ENCODE measurements at places on chromosomes 5 and 9. TPM values are rescaled to one million over a fixed set of nuclear protein-coding genes. Genes with fewer than 3 reads are reported as not detected.

DNA sequence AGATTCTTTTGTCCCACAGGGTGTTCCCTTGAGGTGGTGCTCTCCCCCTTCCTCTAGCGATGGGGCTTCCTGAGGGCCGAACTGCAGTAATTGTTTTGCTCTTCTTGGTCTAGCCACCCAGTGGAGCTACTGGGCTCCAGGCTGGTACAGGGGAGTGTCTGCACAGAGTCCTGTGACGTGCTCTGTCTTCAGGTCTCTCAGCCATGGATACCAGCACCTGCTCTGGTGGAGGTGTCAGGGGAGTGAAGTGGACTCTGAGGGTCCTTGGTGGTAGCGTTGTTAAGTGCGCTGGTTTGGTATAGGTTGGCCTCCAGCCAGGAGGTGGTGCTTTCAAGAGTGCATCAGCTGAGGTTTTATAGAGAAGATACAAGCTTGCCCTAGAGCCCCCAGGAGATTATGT, 20.4 kb upstream of the CEP72 start:
- H3K36me3 ChIP-seq: no peaks in the 10 kb centered on the region
- DNase-seq: peak; percentile 26
- H3K4me1 ChIP-seq: no peaks in the 10 kb centered on the region
- H3K27ac ChIP-seq: no peak overlapping the region

DNA sequence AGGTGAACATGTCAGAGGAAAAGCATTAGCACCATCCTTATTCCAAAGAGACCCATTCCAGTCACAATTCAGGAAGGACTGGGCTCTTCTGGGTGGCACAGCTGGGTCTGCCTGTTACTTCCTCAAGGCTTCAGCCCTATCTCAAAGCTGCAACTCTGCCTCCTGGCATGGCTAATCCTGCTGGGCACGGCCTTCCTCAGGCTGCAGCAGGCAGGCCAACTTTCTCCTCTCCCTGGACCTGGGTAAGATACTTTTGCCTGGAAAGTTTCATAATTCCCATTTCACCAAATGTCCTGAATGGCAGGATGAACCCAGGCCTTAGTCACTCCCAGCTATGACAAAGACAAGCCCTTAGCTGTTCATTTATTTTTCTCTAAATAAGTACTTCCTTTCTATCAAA, 50.1 kb downstream of the MACROH2A1 start:
- peaks cover 84% of the 10 kb centered on the region for H3K36me3 ChIP-seq
- no peaks in the 10 kb centered on the region for H3K27me3 ChIP-seq
- H3K4me1 ChIP-seq: peaks cover 12% of the 10 kb centered on the region
- DNase-seq: no peak
- H3K4me3 ChIP-seq: no peak overlapping the region
- no peak overlapping the region for H3K27ac ChIP-seq

- DNase-seq: no peak
- H3K27ac ChIP-seq: no peak overlapping the region
- no peak overlapping the region for H3K4me3 ChIP-seq
- no peaks in the 10 kb centered on the region for H3K4me1 ChIP-seq
Measured at GRCh38 chr9:102035929-102036328, 297.5 kb upstream of the GRIN3A start.

Gene PRSS3
- total RNA-seq: not detected

GRCh38 chr5:118647587-118647986, 340.8 kb downstream of the DTWD2 start:
- H3K27me3 ChIP-seq: no peaks in the 10 kb centered on the region
- peak; percentile 66 for DNase-seq

DNA sequence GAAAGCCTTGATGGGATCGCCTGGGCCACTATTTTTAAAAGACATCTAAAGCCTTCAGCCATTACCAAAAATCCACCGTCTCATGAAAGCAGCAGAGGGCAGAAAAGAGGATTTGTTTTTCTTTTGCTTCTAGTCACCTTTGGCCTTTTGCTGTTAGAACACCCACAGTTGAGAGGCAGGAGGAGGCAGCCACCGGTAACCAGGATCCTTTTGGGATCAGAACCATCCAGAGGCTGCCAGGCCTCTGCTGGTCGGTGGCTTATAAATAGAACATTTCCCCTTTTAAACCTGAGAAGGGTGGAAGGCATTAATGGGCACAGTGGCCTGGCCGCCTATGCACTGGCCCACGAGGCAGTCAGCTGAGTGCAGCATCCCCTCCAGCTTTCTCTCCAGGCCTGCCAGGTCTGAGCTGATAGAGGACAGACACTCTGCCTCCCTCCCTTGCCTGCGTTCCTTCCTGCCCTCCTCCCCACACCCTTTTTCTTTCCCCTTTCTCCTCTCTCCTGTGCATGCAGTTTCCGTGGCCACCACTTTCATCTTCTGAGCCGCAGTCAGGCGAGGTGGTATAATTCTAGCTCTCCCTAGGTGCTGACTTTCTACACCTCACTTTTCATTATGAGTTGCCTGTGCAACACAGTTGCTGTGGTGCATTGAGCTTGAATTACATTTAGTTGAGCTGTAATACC, 253.4 kb downstream of the ARHGAP26 start:
- H3K27ac ChIP-seq: no peak overlapping the region
- H3K4me1 ChIP-seq: peaks cover 10% of the 10 kb centered on the region
- no peaks in the 10 kb centered on the region for H3K27me3 ChIP-seq
- no peaks in the 10 kb centered on the region for H3K36me3 ChIP-seq
- no peak overlapping the region for H3K4me3 ChIP-seq

DNA sequence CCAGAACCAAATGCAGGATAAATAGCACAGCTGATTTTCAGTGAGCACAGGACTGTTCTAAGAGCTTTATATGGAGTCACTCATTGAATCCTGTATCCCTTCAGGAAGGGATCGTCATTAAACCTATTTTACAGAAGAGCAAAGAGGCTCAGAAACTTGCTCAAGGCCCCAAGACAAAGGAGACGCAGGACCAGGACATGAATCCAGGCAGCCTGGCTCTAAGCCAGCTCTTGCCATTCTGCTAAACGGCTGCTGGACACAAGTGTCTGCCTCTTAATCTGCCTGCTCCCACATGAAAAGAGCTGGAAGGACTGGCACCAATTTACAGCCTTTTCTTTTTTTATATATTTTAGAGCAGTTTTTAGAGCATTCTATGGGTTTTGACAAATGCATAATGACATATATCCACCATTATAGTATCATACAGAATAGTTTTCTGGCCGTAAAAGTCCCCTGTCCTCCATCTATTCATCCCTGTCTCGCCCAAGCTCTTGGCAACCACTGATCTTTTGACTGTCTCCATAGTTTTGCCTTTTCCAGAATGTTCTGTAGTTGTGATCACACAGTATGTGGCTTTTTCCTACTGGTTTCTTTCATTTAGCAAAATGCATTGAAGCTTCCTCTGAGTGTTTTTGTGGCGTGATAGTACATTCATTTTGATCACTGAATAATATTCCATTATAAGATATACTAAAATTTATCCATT, 37.5 kb downstream of the RETREG1 start:
- no peak overlapping the region for H3K27ac ChIP-seq
- DNase-seq: no peak
- H3K4me3 ChIP-seq: no peak overlapping the region
- no peaks in the 10 kb centered on the region for H3K27me3 ChIP-seq
- H3K4me1 ChIP-seq: peaks cover 9% of the 10 kb centered on the region
- no peaks in the 10 kb centered on the region for H3K36me3 ChIP-seq

DNA sequence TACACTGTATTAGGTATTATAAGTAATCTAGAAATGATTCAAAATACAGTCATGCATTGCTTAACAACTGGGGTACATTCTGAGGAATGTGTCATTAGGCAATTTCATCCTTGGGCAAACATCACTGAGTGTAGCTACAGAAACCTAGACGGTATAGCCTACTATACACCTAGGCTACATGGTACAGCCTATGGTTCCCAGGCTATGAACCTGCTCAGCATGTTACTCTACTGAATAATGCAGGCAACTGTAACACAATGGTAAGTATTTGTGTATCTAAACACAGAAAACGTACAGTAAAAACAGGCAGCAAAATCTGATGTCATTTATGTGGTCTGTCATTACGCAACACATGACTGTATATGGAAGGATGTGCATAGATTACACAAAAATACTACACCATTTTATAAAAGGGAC, 96.8 kb downstream of the RAPGEF6 start:
- no peaks in the 10 kb centered on the region for H3K27me3 ChIP-seq
- no peak for DNase-seq
- H3K4me1 ChIP-seq: no peaks in the 10 kb centered on the region
- peaks cover 10% of the 10 kb centered on the region for H3K36me3 ChIP-seq
- H3K27ac ChIP-seq: no peak overlapping the region

- peaks cover 9% of the 10 kb centered on the region for H3K4me1 ChIP-seq
- no peak overlapping the region for H3K4me3 ChIP-seq
- no peaks in the 10 kb centered on the region for H3K36me3 ChIP-seq
- H3K27ac ChIP-seq: no peak overlapping the region
- H3K27me3 ChIP-seq: no peaks in the 10 kb centered on the region
- no peak for DNase-seq
Measured at GRCh38 chr9:126417043-126417442, 90.4 kb downstream of the MVB12B start.

DNA sequence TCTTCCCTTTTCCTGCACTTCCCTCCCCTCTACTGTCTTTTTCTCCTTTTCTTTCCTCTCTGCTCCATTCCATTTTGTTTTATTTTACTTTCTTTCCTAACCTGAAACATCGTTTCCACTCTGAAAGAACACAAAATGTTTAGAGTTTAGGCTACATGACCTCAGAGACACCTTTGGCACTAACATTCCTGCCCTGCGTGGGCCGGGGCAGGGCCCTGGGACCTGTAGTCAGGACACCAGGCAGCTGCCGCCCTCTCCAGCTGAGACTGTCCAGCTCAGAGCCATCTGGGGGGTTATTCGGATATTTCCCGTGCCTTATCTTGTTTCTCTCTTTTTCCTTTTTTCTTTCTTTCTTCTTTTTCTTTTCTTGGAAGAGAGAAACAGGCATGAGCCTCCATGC, 58.3 kb upstream of the ERCC6L2 start:
- peaks cover 4% of the 10 kb centered on the region for H3K27me3 ChIP-seq
- H3K4me3 ChIP-seq: no peak overlapping the region
- no peak overlapping the region for H3K27ac ChIP-seq
- peaks cover 13% of the 10 kb centered on the region for H3K4me1 ChIP-seq

DNA sequence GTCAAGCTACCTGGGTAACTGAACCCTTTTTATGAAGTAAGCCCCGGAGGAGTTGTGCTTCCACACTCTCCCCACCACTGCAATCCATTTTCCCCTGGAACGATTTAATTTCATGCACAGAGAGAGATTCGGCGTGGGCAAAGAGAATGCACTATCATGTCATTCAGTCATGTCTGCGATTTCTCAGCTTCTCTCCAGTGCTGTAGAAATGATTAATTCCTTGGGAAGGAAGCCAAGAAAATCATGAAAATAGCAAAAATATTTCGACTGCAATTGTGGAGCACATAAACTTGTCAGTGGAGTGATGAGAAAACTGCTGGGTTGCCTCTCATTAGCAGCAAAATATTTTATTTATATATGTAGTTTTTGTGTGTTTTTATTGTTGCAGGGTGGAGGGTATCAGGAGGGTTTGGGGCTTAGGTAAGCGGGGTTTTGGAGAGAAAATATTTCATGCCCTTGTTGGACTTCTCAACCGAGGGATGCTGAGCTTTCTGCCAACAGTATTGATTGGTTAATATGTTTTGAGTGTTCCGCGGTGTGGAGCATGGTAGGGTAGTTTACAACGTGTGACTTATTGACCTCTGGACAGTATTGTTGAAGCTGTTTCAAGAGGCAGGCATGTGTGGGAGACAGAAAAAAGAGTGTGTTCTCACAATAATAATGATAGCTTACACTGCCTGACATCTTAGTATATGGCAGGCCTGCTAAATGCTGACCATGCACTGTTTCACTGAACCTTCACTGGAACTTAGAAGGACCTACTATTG, 69.3 kb downstream of the SGCD start:
- H3K4me3 ChIP-seq: no peak overlapping the region
- no peak for DNase-seq
- no peaks in the 10 kb centered on the region for H3K27me3 ChIP-seq

GRCh38 chr5:168266016-168266415, 25.4 kb upstream of the WWC1 start:
- H3K27me3 ChIP-seq: peaks cover 18% of the 10 kb centered on the region
- H3K27ac ChIP-seq: no peak overlapping the region
- H3K36me3 ChIP-seq: peaks cover 6% of the 10 kb centered on the region
- H3K4me3 ChIP-seq: no peak overlapping the region

DNA sequence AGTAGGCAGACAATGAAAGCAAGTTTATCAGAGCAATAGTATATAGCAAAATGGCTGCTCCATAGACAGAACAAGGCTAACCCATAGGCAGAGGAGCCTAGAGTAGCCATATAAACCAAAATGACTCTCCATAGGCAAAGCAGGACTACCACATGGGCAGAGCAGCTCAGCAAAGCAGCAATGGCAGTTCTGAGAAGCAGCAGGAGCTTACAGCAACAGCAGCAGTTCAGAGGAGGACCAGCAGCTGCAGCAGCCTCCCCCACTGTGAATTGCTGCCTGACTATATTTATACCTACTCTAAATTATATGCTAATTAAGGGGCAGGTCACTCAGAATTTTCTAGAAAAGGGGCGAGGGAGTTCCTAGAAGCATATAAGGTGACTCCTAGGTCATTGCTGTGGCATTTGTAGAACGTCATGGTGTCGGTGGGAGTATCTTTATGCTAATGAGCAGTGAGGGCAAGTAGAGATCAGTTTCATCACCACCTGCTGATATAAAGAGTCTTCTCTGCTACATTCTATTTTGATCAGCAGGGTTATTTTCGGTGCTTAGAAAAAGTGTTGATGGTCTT, 1115.5 kb downstream of the DTWD2 start:
- no peaks in the 10 kb centered on the region for H3K36me3 ChIP-seq
- H3K4me1 ChIP-seq: no peaks in the 10 kb centered on the region
- H3K4me3 ChIP-seq: no peak overlapping the region
- H3K27ac ChIP-seq: no peak overlapping the region
- peak; percentile 42 for DNase-seq
- no peaks in the 10 kb centered on the region for H3K27me3 ChIP-seq

DNA sequence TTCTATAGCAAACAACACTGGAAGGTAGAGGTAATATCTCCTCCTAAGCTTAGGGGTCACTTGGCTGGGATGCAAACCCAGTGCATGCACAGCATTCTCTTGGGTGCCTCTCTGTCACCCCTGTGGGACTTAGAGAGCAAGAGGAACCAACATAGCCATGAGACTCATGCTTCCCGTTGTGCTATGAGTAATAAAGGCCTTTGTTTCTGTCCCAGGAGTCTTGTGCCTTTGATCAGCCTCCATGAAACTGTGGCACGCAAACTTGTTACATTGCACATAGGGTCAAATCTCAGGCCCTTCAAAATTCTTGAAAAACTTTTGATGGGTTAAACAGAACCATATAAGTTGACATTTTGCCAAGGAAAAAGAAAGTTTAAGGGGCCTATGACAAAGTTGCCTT, 272.8 kb downstream of the TAF11L14 start:
- no peaks in the 10 kb centered on the region for H3K4me1 ChIP-seq
- no peak for DNase-seq
- H3K27me3 ChIP-seq: no peaks in the 10 kb centered on the region
- H3K27ac ChIP-seq: no peak overlapping the region

Gene PCDHGA4
- 5.0 TPM for total RNA-seq

- H3K4me1 ChIP-seq: peaks cover 3% of the 10 kb centered on the region
- H3K27me3 ChIP-seq: no peaks in the 10 kb centered on the region
- peak overlapping the region; percentile 86 for H3K27ac ChIP-seq
- DNase-seq: no peak
Measured at GRCh38 chr9:136007934-136008692, 46.9 kb upstream of the UBAC1 start.

GRCh38 chr5:84215521-84215920, 169.2 kb downstream of the EDIL3 start:
- no peaks in the 10 kb centered on the region for H3K36me3 ChIP-seq
- no peaks in the 10 kb centered on the region for H3K4me1 ChIP-seq
- H3K27ac ChIP-seq: no peak overlapping the region
- H3K27me3 ChIP-seq: no peaks in the 10 kb centered on the region
- no peak for DNase-seq

- no peaks in the 10 kb centered on the region for H3K27me3 ChIP-seq
- no peak overlapping the region for H3K4me3 ChIP-seq
- no peak overlapping the region for H3K27ac ChIP-seq
- no peaks in the 10 kb centered on the region for H3K36me3 ChIP-seq
- no peak for DNase-seq
Measured at GRCh38 chr9:75229605-75230332, 141.5 kb downstream of the OSTF1 start.
